ENCODE measurements at places on chromosomes 1 and 21. TPM values are rescaled to one million over a fixed set of nuclear protein-coding genes. Genes with fewer than 3 reads are reported as not detected.

Gene GPR25
- total RNA-seq = not detected

Gene SH2D1B
- total RNA-seq = not detected

Gene ZNF672
- total RNA-seq = 33.6 TPM

Gene FAM72B
- 8.0 TPM for total RNA-seq

Gene CFAP57
- total RNA-seq = 0.32 TPM

Gene RHBG
- 3.8 TPM for total RNA-seq

Gene LORICRIN
- not detected for total RNA-seq

Gene RNU1-2
- total RNA-seq = 2,322 TPM

- H3K4me1 ChIP-seq = peaks cover 6% of the 10 kb centered on the region
- peak; percentile 80 for DNase-seq
- peak overlapping the region; percentile 13 for H3K27ac ChIP-seq
These were observed 364.2 kb upstream of the ST6GALNAC5 start for GRCh38 chr1:76503100-76503499.

DNA sequence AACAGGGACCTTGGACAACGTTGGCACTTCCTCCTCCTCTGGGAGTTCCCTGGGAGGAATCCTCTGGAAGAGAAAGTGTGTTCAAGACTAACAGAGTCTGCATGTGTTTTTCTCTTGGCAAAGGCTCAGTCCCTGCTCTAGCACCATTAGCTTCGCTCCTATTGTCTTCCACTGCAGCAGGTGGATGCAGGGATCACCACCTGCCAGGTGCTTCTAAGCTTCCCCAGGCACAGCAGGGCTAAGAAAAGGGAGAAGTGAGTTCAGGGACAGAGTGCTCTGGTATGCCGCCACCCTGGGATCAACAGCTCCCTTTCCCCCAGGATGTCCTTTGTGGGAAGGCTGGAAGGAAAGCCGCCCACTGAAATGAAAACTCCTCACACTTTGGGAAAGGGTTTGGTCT lies 43.9 kb upstream of the IL20 start:
- DNase-seq = no peak
- no peaks in the 10 kb centered on the region for H3K4me1 ChIP-seq
- H3K4me3 ChIP-seq = no peak overlapping the region
- H3K27me3 ChIP-seq = no peaks in the 10 kb centered on the region
- H3K36me3 ChIP-seq = no peaks in the 10 kb centered on the region

GRCh38 chr1:43134068-43134467 lies 38.0 kb downstream of the EBNA1BP2 start:
- no peaks in the 10 kb centered on the region for H3K27me3 ChIP-seq
- H3K36me3 ChIP-seq = no peaks in the 10 kb centered on the region
- H3K27ac ChIP-seq = no peak overlapping the region
- H3K4me1 ChIP-seq = no peaks in the 10 kb centered on the region
- H3K4me3 ChIP-seq = peak overlapping the region; percentile 50

DNA sequence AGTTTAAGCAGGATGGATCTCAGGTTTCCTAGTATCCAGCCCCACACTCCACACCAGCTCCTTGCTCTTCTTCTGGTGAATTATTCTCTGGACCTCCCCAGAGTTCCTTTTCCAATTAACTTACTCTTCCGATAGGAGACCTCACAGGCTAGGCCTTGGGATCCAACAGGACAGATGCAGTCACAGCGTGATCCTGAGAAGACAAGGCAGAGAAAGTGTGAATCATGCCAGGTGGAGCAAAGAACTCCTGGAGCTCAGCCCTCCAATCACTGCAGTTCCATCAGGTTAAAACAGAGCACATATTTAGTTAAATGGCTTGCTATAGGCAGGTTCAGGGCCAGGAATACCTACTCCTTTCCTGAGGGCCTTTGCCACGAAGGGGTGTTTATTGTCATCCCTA lies 34.1 kb downstream of the C8B start:
- no peak overlapping the region for H3K27ac ChIP-seq
- peaks cover 37% of the 10 kb centered on the region for H3K27me3 ChIP-seq
- H3K4me1 ChIP-seq = peaks cover 8% of the 10 kb centered on the region
- H3K36me3 ChIP-seq = no peaks in the 10 kb centered on the region
- no peak overlapping the region for H3K4me3 ChIP-seq

DNA sequence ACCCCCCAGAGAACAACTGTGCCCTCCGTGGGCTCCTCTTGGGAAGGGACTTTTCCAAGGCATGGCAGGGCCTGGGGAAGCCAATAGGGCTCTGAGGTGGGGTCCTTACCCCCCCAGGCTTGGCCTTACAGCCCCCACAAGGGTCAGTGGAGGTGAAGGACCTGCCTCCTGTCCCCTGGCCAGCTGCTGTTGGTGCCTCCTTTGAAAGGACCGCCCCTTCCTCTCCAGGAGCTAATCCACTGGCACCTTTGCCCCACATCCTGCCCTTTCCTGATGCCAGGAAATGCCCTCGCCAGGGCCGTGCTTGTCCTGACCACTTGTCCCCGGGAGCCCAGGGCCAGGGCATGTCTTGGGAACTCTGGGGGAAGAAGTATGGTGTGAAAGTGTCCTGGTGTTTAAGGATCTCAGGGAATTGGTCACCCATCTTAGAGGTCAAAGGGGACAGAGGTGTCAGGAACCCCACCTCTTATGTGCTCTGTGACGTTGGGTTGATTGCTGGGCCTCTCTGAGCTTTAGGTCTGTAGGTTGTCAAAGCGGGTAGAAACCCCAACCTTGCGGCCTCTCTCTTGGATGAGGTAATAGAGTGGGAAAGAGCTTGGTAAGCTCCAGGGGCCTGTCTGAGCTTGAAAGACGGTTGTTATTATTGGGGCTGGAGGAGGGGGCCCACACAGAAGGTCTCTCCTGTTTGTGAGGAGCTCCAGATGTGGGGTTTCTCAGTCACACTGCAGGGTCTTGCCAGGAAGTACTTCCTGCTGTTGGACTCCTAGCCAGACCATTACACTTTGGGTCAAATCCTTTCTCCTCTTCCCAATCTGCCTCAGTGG lies 2.8 kb downstream of the KCNQ4 start:
- H3K4me3 ChIP-seq = no peak overlapping the region
- H3K27ac ChIP-seq = no peak overlapping the region
- DNase-seq = no peak
- no peaks in the 10 kb centered on the region for H3K4me1 ChIP-seq
- H3K27me3 ChIP-seq = peaks cover 45% of the 10 kb centered on the region
- H3K36me3 ChIP-seq = no peaks in the 10 kb centered on the region

- no peak overlapping the region for H3K4me3 ChIP-seq
- H3K27me3 ChIP-seq = no peaks in the 10 kb centered on the region
- DNase-seq = no peak
- H3K27ac ChIP-seq = no peak overlapping the region
These were observed 176.9 kb upstream of the VAMP3 start for GRCh38 chr1:7594002-7594713.

GRCh38 chr1:36829066-36829465 lies 205.2 kb downstream of the GRIK3 start:
- peaks cover 6% of the 10 kb centered on the region for H3K4me1 ChIP-seq
- no peak overlapping the region for H3K27ac ChIP-seq
- no peaks in the 10 kb centered on the region for H3K36me3 ChIP-seq
- no peak for DNase-seq
- H3K27me3 ChIP-seq = no peaks in the 10 kb centered on the region
- H3K4me3 ChIP-seq = no peak overlapping the region

DNA sequence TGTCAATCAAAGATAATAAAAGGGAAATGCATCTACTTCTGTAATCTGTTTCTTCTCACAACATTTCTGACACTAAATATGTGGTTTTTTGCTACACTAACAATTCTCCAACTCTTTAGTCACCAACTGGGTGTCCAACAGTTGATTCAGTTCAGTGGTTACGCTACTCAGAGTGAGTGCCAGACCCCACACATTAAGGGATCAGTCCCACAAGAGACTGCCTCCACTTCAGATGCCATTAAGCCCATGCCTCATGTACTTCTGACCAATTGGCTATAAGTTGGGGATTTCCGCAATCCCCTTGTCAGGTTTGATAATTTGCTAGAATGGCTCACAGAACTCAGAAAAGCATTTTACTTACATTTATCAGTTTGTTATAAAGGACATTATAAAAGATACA lies 28.4 kb downstream of the RNF2 start:
- H3K27me3 ChIP-seq = no peaks in the 10 kb centered on the region
- no peak for DNase-seq
- no peaks in the 10 kb centered on the region for H3K4me1 ChIP-seq
- H3K36me3 ChIP-seq = no peaks in the 10 kb centered on the region
- no peak overlapping the region for H3K27ac ChIP-seq

DNA sequence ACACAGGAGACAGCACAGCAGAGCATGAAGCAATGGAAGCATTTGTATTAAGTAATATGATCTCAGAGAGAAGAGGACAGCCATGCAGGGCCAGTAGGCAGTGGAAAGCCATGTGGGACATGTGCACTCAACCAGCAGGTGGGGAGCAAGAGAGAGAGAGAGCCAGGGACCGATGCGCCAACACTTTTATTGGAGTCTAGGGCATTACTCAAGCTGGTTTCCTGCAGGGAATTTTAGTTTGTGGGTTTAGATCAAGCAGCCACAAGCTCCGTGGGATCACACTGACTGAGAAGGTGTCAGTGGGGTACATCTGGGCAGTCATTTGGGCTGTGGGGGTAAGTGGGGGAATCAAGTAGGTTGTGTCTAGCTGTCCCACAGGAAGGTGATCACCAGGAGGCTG lies 137.1 kb downstream of the PCBP3 start:
- H3K27me3 ChIP-seq = no peaks in the 10 kb centered on the region
- no peaks in the 10 kb centered on the region for H3K36me3 ChIP-seq
- DNase-seq = no peak
- H3K27ac ChIP-seq = no peak overlapping the region
- H3K4me3 ChIP-seq = no peak overlapping the region
- H3K4me1 ChIP-seq = no peaks in the 10 kb centered on the region

DNA sequence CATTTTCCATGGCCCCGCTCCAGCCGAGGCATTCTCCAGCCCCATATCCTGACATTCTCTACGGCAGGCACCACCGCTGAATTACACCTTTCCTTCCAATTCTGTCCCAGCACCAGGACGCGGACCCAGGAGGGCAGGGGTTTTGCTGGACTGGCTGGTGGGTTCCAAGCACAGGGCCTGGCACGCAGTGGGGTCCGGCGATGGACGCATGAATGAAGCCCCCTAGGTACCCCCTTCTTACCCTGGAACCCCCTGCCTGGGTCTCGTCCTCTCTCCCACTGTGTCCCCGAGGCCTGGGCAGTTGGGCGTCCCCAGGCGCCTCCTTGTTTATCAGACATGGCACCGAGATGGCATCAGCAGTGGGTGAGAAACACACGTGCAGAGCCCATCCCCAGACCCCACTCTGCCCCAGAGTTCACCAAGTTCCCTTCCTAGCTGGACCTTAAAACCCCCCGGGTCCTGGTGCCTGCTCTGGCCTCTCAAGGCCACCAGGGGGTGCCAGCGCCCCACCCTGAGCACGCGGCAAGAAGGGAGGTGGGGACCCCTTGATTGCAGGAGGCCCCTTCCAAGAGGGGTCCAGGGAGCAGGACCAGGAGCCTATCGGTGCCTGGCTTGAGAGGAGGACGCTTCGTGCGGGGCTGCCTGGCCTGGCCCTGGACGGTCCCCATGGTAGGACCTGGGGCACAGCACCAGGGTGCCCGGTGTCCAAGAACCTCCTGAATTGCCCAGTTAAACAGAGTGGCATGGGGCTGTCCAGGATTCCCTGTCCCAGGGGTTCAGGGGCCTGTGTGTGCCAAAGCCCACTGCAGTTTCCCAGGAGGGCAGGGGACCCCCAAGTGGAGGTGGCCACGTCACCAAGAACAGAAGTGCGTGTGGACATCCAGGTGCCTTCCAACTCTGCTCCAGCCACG lies 46.1 kb downstream of the MEGF6 start:
- no peaks in the 10 kb centered on the region for H3K4me1 ChIP-seq
- no peaks in the 10 kb centered on the region for H3K36me3 ChIP-seq
- H3K4me3 ChIP-seq = no peak overlapping the region
- no peaks in the 10 kb centered on the region for H3K27me3 ChIP-seq
- H3K27ac ChIP-seq = no peak overlapping the region
- peak; percentile 82 for DNase-seq

- H3K36me3 ChIP-seq = no peaks in the 10 kb centered on the region
- H3K4me3 ChIP-seq = peak overlapping the region; percentile 76
These were observed 30.3 kb upstream of the CBR3 start for GRCh38 chr21:36104317-36105300.

- H3K4me1 ChIP-seq = no peaks in the 10 kb centered on the region
- H3K27me3 ChIP-seq = peaks cover 38% of the 10 kb centered on the region
- no peaks in the 10 kb centered on the region for H3K36me3 ChIP-seq
- no peak overlapping the region for H3K4me3 ChIP-seq
- no peak overlapping the region for H3K27ac ChIP-seq
These were observed 197.8 kb downstream of the VAV3 start for GRCh38 chr1:107767156-107767582.

GRCh38 chr1:12344596-12345349 lies 114.9 kb downstream of the VPS13D start:
- H3K27me3 ChIP-seq = no peaks in the 10 kb centered on the region
- H3K4me3 ChIP-seq = no peak overlapping the region
- H3K4me1 ChIP-seq = no peaks in the 10 kb centered on the region
- H3K36me3 ChIP-seq = peaks cover 45% of the 10 kb centered on the region
- no peak overlapping the region for H3K27ac ChIP-seq
- no peak for DNase-seq

DNA sequence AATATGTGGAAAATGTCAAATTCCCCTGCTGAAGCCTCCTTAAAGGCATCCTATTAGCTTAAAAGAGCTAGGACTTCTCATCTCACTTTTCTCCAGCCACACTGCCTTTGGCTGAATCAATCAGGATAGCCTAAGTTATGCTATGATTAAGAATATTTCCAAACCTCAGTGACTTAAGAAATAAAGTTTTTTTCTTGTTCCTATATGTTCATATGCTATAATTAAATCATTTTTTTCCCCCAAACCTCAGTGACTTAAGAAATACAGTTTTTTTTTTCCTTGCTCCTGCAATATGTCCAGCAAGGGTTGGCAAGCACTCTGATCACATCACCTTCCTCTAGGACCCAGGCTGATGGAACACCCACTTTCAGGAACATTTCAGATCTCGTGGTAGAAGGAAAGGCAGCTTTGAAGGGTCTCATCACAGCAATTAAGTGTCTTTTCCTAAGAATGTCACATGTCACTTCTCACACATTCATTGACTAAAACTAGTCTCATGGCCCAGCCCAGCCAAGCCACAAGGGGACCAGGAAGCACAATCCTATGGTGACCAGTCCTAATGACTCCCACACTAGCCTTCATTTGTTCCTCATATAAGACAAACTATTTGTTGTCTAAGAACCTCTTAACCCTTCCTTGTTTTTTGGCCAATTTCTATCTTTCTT lies 6.3 kb upstream of the JUN start:
- peaks cover 4% of the 10 kb centered on the region for H3K4me1 ChIP-seq
- peaks cover 9% of the 10 kb centered on the region for H3K27me3 ChIP-seq
- no peak overlapping the region for H3K4me3 ChIP-seq

DNA sequence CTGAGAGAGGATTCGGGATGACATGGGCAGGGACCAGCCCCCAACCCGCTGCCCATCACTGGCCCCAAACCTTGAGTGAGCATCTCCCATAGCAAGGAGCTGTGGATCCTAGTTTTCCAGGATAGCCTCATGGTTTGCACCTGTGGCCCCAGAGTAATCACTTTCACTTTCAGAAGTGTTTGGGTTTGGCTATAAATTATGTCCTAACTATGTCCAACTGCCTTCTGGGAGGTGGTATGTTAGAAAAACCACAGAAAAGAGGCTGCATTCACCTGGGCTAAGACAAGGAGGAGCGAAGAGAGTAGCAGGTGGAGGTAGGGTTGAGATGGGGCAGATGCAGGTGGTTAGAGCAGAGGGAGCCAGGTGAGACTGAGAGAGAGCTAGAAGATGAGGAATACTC lies 19.4 kb upstream of the CLIC6 start:
- H3K36me3 ChIP-seq = no peaks in the 10 kb centered on the region
- no peaks in the 10 kb centered on the region for H3K27me3 ChIP-seq
- H3K4me3 ChIP-seq = no peak overlapping the region
- H3K27ac ChIP-seq = no peak overlapping the region
- H3K4me1 ChIP-seq = no peaks in the 10 kb centered on the region
